ENCODE measurements at places on chromosomes 2 and 18.

- DNase-seq: no peak
Measured at GRCh38 chr2:238913931-238914647, 66.2 kb downstream of the TWIST2 start.

GRCh38 chr2:166468124-166469024, 25.7 kb downstream of the SCN7A start:
- peak; percentile 80 for DNase-seq

- DNase-seq: no peak
Measured at GRCh38 chr18:62539284-62540165, 16.7 kb downstream of the ZCCHC2 start.

GRCh38 chr2:200159357-200159707, 147.2 kb upstream of the SPATS2L start:
- no peak for DNase-seq

DNA sequence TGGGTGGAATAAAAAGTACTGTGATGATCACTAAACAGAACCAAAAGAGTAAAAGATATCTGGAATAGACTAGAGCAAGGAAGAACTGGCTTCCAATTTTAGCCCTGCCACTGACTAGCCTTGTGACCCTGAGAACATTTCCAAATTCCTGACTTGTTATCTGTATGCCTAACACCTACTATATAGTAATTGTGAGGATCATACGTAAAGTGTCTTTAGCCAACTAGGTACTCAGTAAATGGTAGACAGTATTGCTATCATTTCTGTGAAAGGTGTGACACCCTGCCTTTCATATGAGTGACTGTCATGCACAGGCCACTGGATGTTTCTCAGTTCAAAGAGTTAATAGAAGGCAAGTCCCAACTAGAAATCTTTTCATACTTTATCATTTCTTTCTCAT, 29.8 kb downstream of the CYTIP start:
- no peak for DNase-seq
